Stimulated activated CD8-positive, alpha-beta memory T cell treated with anti-CD3 and anti-CD28 coated beads, Interleukin-4, amount 100 ng/mL, for 1 hour (primary cell): ENCODE measurements at places on chromosomes 11 and 22.

DNA sequence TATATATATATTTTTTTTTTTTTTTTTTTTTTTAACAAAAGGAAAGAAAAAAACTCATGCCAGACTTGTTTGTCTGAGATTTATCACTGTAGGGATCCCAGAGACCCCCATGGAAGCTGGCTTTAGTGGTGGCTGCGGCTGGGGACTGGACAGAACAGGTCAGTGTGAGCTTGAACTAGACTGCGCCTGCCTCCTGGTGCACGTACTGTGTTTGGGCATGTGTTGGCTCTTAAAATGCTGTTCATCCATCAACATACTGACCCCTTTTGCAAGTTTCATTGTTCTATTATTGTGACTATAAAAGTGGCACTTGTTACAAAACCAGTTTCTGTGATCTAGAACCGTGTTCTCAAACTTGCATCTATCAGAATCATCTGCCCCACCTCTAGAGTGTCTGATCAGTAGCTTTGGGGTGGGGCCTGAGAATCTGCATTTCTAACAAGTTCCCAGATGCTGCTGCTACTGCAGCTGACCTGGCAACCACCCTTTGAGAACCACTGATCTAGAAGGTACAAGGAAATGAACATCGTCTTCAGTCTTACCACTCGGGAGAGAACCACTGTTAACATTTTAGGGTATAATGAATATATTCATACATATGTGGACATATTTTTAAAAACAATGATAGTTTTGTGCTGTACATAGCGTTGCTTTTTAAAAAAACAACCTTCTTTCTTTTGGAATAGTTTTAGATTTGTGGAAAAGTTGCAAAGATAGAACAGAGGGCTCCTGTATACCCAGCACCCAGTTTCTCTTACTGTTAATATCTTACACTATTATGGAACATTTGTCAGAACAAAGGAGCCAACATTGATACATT, 54.0 kb downstream of the ZNRF3 start:
- DNase-seq: no peak

DNA sequence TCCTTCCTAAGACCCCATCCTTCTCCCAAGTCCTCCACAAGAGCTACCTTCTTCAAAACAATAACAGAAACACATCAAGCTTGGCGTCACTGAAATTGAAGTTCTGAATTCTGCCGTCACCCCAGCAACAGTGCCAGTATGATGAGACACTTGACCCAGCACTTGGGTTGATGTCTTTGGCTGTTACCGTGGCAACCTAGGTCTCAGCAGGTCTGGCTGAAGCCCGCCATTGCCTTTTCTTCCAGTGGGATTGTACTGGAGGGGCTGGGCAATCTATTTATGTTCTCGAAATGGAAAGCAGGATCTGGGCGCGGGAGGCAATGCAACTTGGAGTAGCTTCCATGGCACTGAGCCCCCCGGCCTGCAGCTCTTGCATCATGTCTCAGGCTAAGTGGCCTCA, 23.8 kb downstream of the NPTXR start:
- no peak for DNase-seq

GRCh38 chr11:123122852-123123251, 60.9 kb upstream of the HSPA8 start:
- DNase-seq: no peak

GRCh38 chr22:48858121-48858520, 969.6 kb downstream of the BRD1 start:
- no peak for DNase-seq

GRCh38 chr11:123839131-123839530, 33.0 kb upstream of the OR6M1 start:
- DNase-seq: no peak

DNA sequence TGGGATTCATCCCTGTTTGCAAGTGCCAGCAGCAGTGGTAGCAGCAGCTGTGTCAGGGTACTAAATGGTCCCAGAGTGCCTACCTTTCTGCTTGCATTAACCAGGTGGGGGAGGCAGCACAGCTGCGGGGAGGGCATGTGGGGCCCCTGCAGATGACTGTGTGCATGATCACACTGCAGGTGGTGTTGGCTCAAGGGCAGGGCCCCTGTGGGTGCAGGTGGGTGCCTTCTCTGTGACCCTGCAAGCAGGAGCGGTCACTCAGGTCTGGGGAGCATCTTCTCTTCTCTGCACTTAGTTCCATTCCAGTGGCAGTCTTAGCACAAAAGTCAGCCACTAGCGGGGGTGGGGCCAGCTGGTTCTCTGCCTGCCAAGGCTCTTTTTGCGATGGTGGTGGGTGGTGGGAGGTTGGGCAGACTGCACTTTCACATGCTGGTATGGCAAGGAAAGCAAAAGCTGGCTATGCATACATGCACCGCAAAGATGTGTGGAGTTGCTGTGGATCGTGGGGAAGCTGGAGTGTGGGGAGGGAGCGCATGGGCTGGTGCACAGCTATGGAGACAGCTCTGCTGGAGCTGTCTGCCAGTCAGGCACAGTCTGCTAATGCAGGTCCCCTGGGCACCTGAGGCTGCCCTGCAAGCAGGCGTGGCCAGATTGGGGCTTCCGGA, 157.1 kb downstream of the DYNC2H1 start:
- DNase-seq: no peak

GRCh38 chr11:63910675-63911074, 6.3 kb downstream of the RCOR2 start:
- DNase-seq: no peak

DNA sequence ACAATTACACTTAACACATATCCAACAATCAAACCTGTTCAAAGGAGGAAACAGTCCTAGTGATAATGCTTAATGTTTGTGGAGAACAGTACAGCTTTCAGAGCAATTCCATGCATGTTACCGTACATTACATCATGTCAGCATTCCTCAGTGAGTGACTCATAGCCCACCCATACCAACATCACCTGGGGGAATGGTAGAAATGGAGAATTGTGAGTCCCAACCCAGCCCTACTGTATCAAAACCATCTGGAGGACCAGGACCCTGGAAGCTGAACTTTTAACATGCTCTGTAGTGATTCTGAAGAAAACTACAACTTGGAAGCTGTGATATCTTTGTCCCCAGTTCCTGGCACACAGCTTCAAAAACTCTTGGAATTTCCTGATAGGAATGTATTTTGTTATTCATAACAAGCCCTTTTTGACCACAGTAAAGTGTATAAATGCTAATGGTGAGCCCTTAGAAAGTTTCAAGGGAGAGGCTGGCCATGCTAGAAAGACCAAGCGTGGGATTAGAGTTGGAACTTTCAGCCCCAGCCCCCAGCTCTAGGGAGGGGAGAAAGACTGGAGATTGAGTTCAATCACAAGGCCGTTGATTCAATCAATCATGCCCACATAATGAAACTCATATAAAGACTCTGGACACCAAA, 301.1 kb downstream of the BUD13 start:
- DNase-seq: no peak

DNA sequence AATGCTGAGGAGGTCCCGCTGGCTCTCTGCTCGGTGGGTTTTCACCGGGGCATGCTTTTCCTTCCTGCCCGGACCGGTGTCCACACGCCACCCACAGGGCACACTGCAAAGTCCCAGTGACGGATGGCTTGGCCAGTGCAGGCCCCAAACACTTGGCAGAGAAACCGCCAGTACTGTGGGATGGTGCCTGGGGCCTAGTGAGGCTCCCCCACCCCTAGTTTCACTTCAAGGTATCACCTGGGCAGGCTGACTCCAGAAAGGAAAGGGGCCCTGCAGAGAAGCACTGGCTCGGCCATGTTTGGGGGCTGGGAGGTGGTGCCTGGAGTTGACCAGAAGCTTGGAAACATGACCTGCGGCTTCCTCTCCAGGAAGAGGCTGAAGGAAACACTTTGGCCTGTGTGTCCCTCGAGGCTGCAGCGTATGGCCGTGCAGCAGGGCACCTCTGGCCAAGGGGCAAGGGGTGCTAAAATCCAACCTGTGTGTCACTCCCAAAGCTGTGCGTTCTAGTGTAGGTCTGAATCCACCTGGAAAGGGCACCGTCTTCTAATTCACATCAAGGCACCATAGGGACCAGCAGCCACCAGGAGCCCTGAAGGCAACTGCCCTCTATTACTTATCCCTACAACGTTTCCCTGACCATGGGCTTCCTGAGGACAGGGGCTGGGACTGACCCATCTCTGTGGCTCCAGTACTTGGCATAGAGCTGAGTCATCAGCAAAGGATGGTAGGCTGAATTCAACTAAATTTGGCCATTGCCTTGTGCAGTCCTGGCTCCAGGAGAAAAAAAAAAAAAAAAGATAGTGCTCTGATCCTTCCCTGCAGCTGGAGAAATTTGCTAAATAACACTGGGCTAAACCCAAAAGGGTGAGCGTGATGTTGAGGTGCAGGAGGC, 22.6 kb downstream of the TPBGL start:
- DNase-seq: no peak

- no peak for DNase-seq
Observed at GRCh38 chr11:108967571-108967970, 302.7 kb downstream of the DDX10 start.

DNA sequence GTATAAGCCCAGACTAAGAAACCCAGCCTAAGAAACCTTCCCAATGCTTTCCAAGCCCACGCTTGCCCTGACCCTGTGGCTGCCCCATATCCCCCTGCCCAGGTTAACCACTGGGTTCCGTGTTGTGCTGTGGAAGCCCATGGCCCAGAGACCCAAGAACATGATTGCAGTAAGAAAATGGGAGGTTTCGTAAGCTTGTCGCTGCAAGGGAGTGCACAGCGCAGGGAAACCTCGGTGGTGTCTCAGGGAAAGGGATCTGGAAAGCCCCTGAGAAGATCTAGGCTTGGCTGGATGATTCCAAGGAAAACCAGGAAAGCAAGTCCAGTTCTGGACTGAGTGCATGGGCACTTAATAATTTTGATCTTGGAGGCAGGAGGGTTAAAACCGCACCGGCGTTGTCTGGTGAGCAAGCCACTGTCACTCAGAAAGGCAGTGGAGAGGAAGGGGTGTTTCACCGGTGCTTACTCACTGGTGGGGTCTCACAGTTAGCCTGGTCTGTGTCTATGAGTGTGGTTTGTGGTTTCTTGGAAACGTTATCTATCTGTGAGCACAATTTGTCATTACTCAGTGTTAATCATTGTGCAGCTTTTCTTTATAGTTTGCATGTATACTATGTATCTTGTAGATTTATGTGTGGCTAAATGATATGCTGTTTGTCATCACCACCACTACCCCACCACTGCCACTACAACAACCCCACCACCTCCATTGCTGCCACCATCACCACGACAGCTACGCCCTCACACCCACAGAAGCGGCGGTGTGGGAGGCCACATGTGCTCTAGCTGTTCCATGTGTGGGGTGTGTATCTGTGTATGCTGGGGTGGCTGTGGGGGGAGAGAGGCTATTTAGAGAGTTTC, 53.3 kb upstream of the PRDM11 start:
- no peak for DNase-seq

GRCh38 chr11:97202613-97203292, 812.9 kb downstream of the JRKL start:
- DNase-seq: no peak

- no peak for DNase-seq
Observed at GRCh38 chr11:101063706-101064105, 65.9 kb downstream of the PGR start.

- DNase-seq: no peak
Observed at GRCh38 chr11:128865490-128865889, 1.6 kb downstream of the KCNJ1 start.

GRCh38 chr11:119853581-119854360, 124.8 kb upstream of the NECTIN1 start:
- DNase-seq: no peak

- DNase-seq: no peak
Observed at GRCh38 chr11:10847960-10848860, 9.6 kb downstream of the ZBED5 start.

GRCh38 chr22:49406879-49407587, 420.6 kb downstream of the BRD1 start:
- DNase-seq: no peak

- no peak for DNase-seq
Observed at GRCh38 chr22:39468487-39469325, 11.9 kb downstream of the MGAT3 start.

DNA sequence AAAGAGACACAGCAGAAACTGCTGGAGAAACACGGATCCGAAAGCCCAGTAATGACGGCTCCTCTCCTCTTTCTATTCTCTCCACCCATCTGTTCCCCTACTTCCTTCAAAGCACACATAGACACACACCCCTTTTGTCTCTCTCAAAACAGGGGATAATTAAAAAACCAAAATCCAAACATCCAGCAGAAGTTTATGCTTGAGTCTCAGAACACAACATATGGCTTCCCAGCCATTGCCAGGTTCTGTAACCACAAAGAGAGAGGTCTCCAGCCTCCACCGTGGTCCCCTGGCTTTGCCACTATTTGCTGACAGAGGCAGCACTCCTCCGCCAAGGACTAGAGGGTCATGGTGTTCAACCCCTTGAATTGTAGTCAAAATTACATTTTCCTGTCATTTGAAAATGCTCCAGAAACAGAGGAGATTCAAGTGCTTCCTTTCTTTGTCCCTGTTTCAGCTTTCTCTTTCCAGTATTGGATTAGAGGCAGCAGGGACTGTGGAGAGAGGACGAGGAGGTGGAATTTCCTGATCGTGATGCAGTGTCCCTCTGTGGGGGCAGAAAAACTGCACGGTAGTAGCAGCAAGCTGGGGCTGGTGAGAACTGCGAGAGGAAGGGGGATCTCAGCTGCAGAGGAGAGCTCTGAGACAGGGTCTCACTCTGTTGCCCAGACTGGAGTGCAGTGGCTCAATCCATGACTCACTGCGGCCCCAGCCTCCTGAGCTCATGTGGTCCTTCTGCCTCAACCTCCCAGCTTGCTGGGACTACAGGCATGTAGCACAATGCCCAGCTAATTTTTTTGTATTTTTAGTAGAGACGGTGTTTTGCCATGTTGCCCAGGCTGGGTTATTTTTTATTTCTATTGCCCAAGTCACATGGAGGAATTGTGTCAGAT, 60.3 kb downstream of the UBASH3B start:
- DNase-seq: no peak

DNA sequence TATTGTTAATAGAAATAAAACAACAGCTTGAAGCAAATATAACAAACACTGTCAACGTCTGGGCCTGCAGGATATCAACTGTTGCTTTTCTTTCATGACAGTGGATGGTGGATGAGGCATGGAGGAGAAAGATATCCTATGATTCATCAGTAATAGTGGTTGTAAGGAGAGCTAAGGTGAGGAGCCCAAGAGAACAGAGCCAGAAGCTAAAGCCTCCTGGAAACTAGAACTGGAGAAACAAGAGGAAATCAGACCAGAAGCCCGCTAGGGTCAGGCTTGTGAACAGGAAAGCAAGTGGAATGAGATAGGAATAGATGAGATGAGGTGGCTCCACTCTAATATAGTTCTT, 37.7 kb upstream of the MMP12 start:
- no peak for DNase-seq

GRCh38 chr11:43963279-43963620, 20.8 kb downstream of the C11orf96 start:
- DNase-seq: no peak

- DNase-seq: no peak
Observed at GRCh38 chr11:116796548-116796947, 4.9 kb upstream of the APOA5 start.
